ENCODE measurements at places on chromosomes 5 and 9.

- no peak for DNase-seq
Measured at GRCh38 chr5:174307656-174308271, 262.3 kb downstream of the NSG2 start.

GRCh38 chr5:7578071-7578470, 182.1 kb downstream of the ADCY2 start:
- no peak for DNase-seq

- no peak for DNase-seq
Measured at GRCh38 chr9:109314011-109314531, 6.8 kb downstream of the EPB41L4B start.

GRCh38 chr5:59955241-59955640, 61.7 kb upstream of the PDE4D start:
- DNase-seq: no peak

GRCh38 chr5:5221724-5222123, 81.6 kb downstream of the ADAMTS16 start:
- peak; percentile 74 for DNase-seq

DNA sequence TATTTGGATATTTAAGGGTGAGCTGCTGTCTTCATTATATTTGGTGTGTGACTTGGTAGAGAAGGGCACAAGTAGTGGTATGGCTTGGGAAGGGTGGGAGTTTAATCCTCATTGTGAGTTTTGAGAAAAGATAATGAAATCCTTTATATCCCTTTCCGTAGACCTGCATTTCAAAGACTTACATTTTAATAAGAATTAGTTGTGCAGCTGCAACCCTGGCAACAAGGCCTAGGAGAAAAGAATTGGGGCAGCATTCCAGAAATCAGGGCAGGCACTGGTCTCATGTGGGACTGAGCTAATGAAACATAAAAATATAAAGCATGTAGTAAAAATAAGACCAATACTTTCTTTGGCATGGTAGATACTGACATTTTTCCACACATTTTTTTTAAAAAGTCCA, 60.5 kb downstream of the CDC42SE2 start:
- no peak for DNase-seq

GRCh38 chr5:84383816-84384603, 670 bp downstream of the EDIL3 start:
- DNase-seq: no peak

DNA sequence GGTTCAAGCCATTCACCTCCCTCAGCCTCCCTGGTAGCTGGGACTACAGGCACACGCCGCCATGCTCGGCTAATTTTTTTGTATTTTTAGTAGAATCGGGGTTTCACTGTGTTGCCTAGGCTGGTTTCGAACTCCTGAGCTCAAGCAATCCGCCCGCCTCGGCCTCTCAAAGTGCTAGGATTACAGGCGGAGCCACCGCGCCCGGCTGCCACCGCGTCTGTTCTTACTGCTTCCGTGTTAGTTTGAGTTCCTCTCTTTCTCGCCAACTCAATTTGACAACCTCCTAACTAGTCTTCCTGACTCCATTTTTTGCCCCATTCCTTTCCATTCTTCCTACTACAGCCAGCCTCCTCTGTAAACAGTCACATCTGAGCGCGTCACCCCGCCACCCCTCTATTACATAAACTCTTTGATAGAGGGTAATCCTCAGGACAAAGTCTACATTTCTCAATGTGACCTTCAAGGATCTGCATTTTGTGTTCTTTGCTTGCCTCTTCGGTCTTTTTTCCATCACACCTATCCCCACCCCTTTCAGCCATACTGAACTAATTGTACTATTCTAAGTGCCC, 88.6 kb upstream of the IL6ST start:
- DNase-seq: no peak

DNA sequence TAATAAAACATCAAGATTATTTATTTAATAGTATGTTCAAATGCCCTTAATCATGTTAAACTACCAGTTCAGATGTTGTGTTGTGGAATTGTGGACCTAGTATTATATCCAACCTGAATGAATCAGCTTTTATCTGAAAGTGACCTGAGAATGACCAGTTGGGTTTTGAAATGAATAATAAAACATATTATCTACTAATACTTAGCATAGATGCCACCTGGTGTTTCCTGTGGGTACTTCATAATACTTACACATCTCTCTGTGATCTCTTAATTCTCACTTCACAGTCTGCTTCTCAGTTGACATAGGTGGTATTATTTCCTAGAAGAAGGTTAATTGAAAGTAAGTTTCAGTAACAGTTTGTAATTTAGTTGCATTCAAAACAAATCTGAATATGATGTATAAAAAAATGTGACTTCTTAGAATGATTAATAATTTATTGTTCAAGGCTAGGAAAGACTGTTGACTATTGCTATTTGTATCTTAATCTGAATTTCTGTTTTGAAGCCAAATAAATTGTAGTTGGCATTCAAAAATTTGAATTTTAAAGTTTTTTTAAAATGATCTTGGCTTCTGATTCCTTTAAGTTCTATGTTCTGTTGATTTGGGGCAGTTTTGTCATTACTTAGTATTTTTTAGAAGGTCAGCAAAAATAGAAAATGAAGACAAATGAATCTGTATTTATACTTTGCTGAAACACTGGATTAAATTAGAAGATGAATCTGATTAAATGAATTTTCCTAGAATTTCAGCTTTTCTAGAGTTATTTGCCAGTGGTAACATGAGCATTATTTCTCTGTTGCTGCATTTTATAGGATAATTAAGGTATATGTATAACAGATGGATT, 48.2 kb downstream of the KIF2A start:
- no peak for DNase-seq

DNA sequence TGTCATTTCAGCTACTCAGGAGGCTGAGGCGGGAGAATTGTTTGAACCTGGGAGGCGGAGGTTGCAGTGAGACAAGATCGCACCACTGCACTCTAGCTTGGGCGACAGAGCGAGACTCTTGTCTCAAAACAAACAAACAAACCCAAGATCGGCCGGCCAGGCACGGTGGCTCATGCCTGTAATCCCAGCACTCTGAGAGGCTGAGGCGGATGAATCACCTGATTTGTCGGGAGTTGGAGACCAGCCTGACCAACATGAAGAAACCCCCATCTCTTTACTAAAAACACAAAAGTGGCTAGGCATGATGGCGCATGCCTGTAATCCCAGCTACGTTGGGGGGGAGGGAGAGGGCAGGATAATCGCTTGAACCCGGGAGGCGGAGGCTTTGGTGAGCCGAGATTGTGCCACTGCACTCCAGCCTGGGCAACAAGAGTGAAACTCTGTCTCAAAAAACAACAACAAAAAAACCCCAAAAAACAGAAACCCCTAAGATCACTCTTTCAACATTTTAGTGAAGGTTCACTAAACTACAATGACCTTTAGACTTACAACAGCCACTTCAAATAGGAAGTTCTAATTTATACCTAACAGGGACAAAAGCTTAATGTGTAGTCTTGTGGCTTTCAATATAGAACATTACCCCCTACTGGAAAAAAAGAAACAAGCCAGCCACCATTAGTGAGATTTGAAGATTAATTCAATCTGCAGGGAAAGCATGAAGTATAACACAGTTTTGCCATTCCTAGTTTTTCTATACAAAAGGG, 7.0 kb downstream of the HSPA9 start:
- no peak for DNase-seq

GRCh38 chr9:101481261-101481660, 45.7 kb upstream of the ALDOB start:
- DNase-seq: no peak

DNA sequence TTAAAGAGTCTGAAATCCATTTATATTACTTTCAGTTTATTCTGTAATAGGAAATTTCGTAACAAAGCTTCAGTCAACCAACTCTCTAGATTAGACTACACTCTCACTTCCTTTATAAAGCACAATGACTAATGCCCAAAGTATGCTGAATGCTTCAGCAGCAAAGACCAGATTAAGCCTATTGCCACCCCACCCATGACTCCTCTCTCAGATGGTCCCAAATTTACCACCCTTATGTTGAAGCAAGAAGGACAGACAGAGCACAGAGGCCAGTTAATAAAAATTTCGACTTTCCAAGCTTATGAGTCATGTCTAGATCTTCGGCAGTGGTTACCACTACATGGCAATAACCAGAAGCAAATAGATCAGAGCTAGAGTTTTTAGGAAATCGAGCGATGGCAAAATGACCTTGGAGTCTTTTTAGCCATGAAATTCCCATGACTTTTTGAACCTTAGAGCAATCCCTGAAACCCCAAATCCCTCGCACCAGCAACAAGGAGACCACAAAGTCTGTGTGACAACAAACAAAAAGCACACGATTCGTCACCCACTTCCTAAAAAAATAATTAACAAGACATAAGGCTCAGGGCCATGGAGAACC, 287.8 kb upstream of the RASA1 start:
- peak; percentile 77 for DNase-seq

GRCh38 chr5:135426102-135427082, 20.8 kb downstream of the DCANP1 start:
- DNase-seq: peak; percentile 8

DNA sequence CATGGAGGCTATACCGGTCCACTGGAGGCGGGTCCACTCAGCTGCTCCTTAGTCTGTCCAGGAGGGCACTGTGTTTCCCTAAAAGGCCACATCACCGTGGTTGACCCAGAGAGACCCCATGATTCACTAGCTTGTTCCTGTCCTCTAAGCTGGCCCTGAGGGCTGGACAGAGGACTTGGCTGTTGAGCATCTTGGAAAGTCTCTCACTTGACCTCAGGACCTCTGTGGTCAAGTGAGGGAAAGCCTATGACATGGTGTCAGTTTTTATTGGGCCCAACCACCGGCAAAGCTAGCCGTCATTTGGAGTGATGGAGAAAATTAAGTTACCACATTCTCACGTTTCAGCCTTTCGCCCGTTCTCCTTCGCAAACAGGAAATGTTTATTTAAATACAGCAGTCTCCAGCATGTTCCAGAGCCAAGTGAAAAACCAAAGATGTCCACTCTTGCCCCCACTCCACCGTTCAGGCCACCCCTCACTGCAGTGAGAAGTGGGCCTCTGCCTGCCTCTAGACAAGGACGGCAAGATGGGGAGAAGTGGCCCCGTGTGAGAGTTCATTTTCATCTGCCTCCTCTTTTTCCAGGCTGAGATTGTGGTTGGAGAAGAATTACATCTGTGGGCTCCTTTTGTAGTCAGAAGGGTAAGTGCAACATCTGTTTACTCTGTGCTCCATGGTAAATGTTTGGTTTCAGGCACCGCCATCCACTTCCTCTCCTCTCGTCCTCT, 4.4 kb downstream of the SLIT3 start:
- no peak for DNase-seq

GRCh38 chr5:12965804-12966203, 978.7 kb downstream of the DNAH5 start:
- DNase-seq: no peak

DNA sequence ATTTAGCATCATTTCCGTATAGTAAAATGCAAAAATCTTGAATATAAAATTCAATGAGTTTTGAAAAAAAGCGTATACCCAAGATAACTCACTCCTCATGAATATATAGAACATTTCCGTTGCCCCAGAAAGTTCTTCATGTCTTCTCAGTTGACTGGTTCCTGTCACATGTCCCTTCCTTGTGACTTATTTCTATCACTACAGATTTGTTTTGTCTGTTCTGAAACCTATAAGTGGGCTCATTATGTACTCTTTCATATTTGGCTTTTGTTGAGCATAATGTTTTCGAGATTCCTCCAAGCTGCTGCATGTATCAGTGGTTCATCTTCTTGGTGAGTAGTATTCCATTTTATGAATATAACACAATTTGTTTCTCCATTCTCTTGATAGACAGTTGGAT, 11.0 kb upstream of the HACD4 start:
- DNase-seq: no peak

- DNase-seq: no peak
Measured at GRCh38 chr5:178230879-178231538, 1.6 kb downstream of the PHYKPL start.

DNA sequence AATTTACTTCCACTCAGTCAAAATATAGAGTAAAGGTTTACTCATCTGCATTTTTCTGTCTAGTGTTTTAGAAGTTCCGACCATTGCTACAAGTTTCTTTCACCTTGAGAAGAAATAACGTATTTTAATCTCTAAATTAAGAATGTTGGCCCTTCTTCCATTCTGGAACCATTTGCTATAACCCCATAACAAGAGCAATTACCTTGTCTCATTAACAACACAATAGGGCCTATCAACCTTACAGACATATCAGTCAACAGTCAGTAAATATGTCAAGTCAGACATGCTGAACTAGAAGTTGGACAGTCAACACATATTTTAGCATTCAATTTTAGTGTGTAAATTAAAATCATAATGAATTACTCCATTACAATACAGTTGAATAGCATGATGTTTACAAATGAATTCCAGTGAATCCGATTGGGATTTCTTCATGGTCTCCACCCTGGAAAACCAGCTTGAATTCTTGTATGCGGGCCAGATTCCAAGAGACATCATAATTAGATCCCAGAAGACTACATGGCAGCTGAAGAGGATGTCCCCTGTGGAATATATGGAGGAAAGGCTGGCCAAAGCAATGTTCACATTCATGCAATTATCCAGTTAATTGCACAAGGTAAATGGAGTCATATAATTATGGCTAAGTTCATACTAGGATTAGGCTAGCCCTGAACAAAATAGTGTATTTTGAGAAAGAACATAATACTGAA, 196.2 kb upstream of the TARS1 start:
- no peak for DNase-seq

DNA sequence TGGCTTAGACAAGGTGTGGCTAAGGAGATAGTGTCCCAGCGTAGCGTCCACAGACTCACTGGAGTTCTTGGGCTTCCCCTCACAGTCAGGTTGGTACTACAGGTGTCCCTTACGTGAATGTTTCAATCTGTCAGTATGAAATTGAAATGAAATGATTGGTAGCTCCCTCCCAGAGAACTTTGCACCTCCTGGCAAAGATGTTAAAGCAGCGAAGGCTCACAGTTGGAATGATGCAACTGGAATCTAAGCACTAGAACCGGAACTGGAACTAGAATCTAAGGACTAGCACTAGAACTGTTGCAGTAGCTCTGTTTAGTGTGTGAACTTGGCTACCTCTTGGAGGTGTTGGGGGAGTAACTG, 1.1 kb downstream of the SLC31A1 start:
- no peak for DNase-seq

GRCh38 chr5:142905348-142905747, 135.2 kb downstream of the ARHGAP26 start:
- no peak for DNase-seq

DNA sequence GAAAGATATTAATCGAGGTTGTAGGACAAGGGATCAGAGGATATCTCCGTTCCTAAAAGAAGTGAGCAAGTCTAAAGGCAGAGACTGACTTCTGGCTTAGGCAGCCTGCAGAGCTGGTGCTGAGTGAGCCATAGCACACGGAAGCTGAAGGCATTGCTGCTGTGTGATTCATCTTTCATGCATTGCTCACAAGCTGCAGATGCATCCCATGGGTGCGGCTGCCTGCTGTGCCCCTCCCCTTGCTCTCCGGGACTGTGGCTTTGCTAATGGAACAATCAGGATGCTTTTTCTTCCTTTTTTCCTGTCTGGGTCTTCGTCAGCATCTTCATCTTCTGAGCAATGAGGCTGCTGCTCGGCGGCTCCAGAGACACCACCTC, 341.4 kb downstream of the DIRAS2 start:
- DNase-seq: peak; percentile 2

- DNase-seq: peak; percentile 22
Measured at GRCh38 chr5:35313291-35313690, 83.0 kb upstream of the PRLR start.

GRCh38 chr9:87874304-87874623, 8.4 kb upstream of the SPATA31E1 start:
- DNase-seq: no peak

GRCh38 chr5:69167929-69168328, 979 bp downstream of the CCNB1 start:
- no peak for DNase-seq

- DNase-seq: no peak
Measured at GRCh38 chr5:34043099-34043876, at the start of gene C1QTNF3. Gene C1QTNF3 (minus strand): TSS chr5:34043213. CDS start chr5:34043125, 88 bp downstream.

- no peak for DNase-seq
Measured at GRCh38 chr9:18159254-18159653, 314.7 kb upstream of the ADAMTSL1 start.

Measured in HS-27A (cell line).